Mesenteric fat pad (tissue), 1 donor: ENCODE measurements at places on chromosomes 6 and 20. TPM values are rescaled to one million over a fixed set of nuclear protein-coding genes. Genes with fewer than 3 reads are reported as not detected.

Gene ARMH2
- not detected for total RNA-seq

Gene MYBL2
- total RNA-seq, result not detected

Gene RRP36
- 51.9 TPM for total RNA-seq

Gene SOX18
- 70.5 TPM for total RNA-seq

Gene CLIC5
- total RNA-seq, result 8.2 TPM

DNA sequence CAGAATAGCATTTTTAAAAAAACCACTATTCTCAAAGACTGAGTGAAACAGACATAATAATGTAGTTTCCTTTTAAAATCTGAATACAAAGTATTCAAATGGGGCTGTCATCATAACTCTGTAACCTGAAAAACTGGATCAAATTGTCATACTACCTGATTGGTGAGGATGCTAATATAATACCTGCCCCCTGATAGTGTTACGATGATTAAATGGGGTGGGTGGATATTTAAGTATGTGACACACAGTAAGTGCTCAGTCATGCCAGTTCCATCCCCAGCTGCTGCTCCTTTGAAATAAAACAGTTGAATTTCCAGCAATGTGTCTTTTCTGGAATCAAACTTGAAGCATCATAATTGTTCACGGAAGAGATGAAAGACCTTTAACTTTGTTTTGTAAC lies 8.9 kb downstream of the HTR1B start:
- DNase-seq, result no peak

GRCh38 chr20:63330940-63331339 lies 30.2 kb downstream of the CHRNA4 start:
- no peak for DNase-seq

GRCh38 chr6:30481211-30481964 lies 7.9 kb upstream of the HLA-E start:
- DNase-seq, result no peak

DNA sequence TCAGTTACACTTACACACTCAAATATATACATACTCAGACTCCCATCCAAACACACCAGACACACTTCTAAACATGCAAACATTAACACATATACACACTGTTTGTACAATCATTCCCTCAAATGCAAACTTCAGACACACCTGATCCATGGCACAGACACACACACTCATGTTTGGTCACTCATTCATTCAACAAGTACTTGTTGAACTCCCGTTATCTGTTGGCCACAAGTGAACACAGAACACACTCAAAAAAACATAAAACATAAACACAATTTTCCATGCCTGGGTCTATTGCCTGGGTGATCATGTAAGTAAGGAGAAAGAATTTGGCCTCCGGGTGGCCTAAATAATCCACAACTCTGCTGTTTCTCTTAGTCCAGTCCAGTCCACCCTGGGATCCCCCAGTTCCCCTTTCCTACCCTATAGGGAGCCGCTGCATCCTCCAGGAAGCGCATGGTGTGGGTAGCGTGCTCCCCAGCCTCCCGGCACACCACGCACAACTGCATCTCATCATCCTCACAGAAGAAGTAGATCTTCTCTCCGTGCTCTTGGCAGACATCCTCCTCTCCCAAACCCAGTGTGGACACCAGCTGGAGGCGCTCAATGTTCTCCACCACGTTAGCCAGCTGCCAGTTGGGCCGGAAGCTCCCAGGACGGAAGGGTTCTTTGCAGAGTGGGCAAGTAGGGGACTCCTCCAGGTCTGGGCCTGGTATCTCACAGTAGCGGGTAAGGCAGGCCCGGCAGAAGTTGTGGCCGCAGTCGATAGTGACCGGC lies 815 bp downstream of the TRIM10 start:
- DNase-seq, result no peak

- peak; percentile 94 for DNase-seq
These were observed 45.8 kb downstream of the TM9SF4 start for GRCh38 chr20:32155017-32155981.

- no peak for DNase-seq
These were observed 764.1 kb upstream of the MMS22L start for GRCh38 chr6:98047164-98047563.

GRCh38 chr6:11473008-11473740 lies 64.4 kb upstream of the TMEM170B start:
- no peak for DNase-seq

GRCh38 chr6:20095436-20095835 lies 116.8 kb downstream of the MBOAT1 start:
- no peak for DNase-seq

- no peak for DNase-seq
These were observed 45.3 kb downstream of the QRSL1 start for GRCh38 chr6:106674541-106675229.

- DNase-seq, result no peak
These were observed 13.3 kb downstream of the NKX2-2 start for GRCh38 chr20:21500599-21500998.

GRCh38 chr20:1652960-1653359 lies 4.6 kb downstream of the SIRPG start:
- no peak for DNase-seq

DNA sequence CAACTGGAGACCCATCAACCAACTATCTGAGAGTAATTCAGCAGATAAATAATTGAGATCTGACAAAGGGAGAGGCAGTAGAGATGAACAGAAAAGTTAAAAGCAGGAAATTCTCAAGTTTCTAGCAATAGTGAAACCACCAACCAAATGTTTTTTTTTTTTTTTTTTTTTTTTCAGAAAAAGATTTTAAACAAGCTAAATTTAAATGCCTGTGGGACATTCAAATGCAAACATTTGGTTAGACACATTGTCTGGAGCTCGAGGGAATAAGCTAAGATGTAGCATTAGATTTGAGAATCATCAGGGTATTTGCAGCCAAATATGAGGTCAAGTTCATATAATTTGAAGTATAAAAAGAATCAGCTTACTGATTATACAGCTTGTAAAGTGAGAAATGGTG lies 16.4 kb downstream of the RANBP9 start:
- no peak for DNase-seq

DNA sequence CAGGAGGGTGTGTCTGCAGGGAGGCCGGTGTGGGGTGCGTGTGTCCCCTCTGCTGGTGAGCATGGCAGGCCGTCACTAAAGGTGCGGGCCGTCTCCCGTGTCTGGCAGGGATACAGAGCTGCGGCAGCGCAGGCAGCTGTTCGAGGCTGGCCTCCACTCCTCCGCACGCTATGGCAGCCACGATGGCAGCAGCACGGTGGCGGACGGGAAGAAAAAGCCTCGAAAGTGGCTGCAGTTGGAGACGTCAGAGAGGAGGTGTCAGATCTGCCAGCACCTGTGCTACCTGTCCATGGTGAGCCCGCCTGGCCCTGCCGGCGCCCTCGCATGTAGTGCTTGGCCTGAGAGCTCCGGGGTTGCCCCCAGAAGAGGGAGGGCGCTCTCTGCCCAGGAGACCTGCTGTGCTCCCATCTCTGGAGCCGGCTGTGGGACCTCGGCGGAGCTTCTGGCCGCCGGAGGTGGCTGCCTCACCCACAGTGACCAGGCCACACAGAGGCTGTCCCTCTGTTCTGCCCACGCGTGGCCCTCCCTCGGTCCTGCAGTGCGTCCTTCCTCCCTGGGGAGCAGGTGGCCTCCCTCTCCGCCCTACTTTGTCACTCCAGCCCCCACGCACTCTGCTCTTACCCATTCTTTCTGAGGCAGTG lies 149.6 kb downstream of the DTNBP1 start:
- no peak for DNase-seq

DNA sequence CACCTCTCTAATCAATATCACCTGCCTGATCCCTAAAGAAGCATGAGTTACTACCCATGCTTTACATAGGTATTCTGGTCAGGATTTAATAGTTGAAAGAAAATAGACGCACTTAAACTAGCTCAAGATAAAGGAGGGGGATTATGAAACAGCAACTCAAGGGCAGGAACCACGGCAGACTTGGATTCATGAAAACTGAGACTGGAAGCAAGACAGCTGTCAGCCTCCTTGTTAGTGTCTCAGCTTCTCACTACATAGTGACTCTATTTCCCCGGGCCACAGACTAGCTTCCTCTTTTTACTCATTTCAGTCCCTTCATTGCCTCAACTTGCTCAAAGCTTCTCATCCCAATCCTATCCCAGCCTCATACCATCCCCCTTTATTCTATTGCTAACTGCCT lies 4.3 kb upstream of the SH3BGRL2 start:
- no peak for DNase-seq

DNA sequence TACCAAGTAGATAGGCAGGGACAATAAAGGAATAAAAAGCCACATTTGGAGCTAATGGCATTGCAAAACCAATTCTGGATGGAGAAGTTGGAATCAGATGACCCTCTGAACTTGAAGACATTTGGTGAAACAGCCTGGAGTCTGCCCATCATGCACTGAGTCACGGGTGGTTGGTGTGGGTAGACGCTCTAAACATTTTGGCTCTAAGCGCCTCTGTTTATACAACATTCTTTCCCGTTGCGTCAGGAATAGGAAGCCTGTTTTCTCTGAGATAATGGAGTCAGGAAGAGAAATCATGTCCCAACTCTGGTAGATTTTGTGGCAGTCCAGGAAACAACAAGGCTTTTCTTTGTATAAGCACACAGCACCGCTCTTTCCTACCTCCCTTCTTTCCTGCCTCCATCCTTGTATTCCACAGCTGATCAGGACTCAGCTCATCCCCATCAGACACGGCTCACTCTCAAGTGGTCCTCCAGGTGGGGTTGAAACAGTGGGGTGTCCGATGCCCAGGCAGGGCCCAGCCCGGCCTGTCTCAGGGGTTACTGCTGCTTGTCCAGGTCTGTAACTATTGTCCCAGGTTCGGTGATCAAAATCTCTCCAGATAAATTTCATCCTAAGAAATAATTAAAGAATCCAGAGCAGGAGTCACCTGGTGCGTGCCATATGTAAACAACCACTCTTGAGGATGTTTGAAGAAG lies 12.1 kb upstream of the RAMACL start:
- no peak for DNase-seq
